ENCODE measurements at places on chromosomes 11 and 22.

GRCh38 chr11:8597182-8597581, 3.2 kb upstream of the STK33 start:
- no peak for DNase-seq

- DNase-seq: no peak
Measured at GRCh38 chr11:62545437-62546243, 966 bp downstream of the AHNAK start.

DNA sequence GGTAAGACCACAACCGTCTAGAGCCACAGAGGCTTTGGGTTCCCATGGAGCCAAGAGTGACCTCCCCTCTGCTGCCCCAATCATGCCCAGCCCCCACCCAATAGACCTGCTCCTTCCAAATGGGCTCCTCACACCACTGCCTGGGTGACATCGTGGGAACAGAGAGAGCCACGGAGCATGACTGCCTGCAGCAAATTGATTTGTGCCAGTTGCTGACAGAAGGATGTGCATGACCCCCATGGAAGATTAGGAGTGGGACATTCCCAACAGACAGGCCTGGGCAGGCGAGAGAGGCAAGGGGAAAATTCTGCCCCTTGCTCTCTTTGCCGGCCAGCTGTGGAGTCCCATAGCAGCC, 88.5 kb downstream of the TENM4 start:
- no peak for DNase-seq

DNA sequence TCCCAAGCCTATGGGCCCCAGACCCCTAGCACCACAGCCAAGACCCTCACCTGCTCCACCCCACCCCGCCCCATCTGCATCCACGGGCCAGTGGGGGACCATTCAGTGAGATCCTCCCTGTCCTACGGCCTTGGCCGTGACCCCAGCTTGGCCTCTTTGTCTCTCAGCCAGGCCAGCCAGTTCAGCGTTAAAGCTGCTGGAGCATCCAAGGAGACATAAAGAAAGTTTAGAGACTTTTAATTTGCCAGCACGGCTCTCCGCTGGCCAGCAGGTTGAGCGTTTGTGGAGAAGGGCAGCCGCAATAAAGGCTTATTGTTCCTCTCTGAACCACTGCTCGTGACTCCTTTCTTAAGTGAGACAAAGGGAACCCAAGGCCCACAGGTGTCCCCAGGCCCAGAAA, 49.3 kb upstream of the LMO1 start:
- DNase-seq: no peak

DNA sequence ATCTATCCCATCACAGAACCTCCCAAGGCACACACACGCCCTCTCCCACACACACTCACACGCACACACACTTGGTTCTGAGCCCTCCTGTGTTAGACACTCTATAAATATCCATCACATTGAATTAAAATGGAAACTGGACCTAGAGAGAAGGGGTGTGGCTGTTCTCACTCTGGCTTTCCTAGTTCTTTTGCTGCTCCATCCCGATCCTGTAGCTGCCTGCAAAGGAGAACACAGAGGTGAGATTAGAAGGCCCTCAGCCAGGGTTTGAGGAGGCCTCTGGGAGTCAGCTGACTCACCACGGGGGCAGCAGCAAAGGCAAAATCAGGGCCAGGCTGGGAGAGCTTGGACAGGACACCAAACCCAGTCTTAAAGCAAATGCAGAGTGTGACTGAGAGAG, 192.3 kb upstream of the CADM1 start:
- DNase-seq: no peak

- no peak for DNase-seq
Measured at GRCh38 chr22:37753746-37754145, 54.0 kb upstream of the GCAT start.
